Kidney (tissue), 22 donors: ENCODE measurements at places on chromosomes 2 and 18.
A peak's percentile ranks its signal among the peaks of the same experiment; 100 is the strongest.

DNA sequence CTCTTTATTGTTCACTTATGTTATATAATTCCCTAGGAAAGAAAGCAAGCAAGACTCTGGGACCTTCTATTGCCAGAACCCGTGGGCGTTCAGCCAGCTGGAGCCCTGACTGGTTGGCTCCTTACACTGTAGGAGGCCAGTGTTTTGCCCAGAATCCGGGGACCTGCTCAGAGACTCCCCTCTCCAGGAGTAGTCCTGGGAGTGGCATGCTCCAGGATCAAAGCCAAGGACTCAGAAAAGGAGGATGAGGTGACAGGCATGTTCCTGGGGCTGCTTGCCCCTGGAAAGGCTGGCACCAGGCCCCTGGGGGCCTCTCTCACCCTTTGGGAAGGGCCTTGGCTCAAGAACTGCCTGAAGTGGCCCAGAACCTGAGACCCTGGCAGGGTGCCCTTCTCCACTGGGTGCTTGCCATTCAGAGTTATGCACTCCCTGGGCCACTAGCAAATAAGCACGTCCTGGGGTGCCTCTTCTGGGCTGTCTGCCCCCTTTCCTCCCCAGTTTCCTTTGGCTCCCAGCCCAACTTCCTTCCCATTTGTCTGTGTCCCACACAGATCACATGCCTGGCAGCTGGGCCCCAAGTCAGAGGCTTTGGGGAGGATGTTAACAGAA lies 19.6 kb upstream of the KIF3C start:
- no peak for DNase-seq

DNA sequence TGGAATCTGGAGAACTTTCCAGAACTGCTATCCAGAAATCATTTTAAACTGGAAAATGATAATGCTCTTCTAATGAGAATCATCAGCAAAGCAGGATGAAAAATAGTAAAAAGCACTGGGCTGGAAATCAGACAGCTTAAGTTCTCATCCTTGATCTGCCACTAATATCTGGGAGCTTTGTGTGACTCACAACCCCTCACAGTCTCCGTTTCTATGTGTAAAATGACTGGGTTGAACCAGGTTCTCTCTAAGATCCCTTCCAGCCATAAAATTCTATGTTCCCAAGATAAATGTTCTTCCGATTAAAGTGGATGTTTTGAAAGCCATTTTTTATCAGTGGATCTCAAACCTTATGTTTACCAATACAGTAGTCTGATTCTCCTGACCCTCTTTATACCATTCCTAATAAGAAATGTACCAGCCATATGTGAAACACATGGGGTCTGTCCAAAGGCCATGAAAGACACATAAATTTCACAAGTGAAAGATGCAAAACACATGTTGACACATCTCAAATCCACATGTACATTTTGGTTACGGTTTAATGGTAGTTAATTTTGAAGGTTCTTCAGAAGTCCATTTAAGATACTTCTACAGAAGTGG lies 188.8 kb downstream of the EN1 start:
- no peak for DNase-seq

GRCh38 chr2:197274349-197274748 lies 36.2 kb downstream of the ANKRD44 start:
- no peak for DNase-seq

GRCh38 chr2:214699236-214699635 lies 110.2 kb downstream of the BARD1 start:
- DNase-seq, result no peak

GRCh38 chr2:118667964-118668363 lies 179.5 kb downstream of the EN1 start:
- DNase-seq, result no peak

- DNase-seq, result no peak
These were observed 235.9 kb downstream of the KLHL29 start for GRCh38 chr2:23620841-23621341.

- no peak for DNase-seq
These were observed 15.3 kb downstream of the CYTIP start for GRCh38 chr2:157428500-157429175.

- no peak for DNase-seq
These were observed 6.8 kb upstream of the EFHD1 start for GRCh38 chr2:232626584-232626983.

DNA sequence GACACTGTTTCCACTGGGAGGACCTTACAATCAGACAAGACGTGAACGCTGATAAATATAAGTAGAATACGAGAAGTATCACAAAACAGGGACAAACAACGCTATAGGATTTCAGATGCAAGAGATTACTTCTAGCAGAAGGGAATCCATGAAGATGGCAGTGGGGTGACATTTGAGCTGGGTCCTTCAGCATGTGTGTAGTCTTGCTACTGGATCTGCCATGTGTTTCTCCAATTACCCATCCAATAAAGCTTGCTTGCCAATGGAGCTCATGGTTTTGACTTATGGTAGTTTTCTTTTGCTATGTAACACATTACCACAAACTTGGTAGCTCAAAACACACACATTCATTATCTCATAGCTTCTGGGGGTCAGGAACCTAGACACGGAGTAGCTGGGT lies 32.8 kb upstream of the LGALSL start:
- DNase-seq, result no peak

GRCh38 chr18:8952769-8953760 lies 149.4 kb upstream of the NDUFV2 start:
- DNase-seq, result no peak

- no peak for DNase-seq
These were observed 81.5 kb downstream of the EFEMP1 start for GRCh38 chr2:55842046-55842445.

GRCh38 chr2:3205845-3206244 lies 171.8 kb downstream of the EIPR1 start:
- DNase-seq, result no peak

DNA sequence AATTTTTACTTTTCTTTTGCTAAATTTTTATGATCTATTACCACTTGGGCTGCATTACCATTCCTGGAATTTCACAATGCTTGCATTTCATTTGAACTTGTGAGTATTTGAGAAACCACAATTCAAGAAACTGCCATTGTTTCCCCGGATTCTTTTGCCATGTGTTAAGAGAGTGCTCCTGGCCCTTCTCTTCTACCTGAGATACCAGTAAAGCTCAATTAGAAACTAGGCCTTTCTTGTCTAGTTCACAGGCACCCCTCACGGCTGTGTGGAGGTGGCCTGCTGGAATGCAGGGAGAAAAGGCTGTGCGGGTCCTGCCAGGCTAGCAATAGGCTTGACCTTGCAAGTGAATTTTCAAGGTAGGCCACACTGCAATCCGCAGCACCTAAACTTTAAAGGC lies 40.8 kb downstream of the ZEB2 start:
- DNase-seq, result no peak

DNA sequence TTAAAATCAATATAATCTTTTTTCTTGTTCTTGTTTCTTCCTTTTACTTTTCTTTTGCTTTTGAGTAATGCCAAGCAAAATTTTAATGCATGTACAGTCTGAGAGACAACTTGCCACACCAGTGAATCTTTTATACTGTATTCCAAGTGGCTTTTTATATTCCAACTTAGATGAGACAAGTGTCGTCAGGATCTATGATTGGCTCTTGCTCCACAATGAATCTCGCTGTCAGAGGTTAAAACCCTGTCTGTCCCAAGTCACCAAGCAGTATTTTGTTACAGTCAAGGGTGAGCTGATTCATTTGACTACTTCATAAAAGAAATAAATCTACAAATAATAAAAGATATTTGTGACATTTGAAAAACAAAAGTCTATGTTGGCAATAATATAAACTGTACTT lies at the start of gene MSTN:
Gene MSTN (minus strand): TSS at position 129 of the 400 bp plus-strand sequence. CDS start 133 bp downstream, outside the sequence.
- peak; percentile 15 for DNase-seq

DNA sequence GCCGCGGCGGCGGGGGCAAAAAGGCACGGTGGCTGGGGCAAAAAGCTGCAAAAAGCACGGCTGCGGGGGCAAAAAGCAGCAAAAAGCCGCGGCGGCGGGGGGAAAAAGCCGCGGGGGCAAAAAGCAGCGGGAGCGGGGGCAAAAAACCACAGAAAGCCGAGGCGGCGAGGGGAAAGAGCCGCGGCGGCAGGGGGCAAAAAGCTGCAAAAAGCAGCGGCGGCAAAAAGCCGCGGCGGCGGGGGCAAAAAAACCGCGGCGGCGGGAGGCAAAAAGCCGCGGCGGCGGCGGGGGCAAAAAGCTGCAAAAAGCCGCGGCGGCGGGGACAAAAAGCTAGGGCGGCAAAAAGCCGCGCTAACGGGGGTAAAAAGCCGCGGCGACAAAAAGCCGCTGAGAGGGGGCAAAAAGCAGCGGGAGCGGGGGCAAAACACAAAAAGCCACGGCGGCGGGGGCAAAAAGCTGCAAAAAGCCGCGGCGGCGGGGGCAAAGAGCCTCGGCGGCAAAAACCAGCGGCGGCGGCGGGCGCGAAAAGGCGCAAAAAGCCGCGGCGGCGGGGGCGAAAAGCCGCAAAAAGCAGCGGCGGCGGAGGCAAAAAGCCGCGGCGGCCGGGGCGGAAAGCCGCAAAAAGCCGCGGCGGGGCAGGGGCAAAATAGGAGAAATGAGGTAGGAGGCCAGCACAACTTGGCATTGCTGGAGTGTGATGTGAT lies 123.4 kb downstream of the ANKRD30BL start:
- peak; percentile 21 for DNase-seq

DNA sequence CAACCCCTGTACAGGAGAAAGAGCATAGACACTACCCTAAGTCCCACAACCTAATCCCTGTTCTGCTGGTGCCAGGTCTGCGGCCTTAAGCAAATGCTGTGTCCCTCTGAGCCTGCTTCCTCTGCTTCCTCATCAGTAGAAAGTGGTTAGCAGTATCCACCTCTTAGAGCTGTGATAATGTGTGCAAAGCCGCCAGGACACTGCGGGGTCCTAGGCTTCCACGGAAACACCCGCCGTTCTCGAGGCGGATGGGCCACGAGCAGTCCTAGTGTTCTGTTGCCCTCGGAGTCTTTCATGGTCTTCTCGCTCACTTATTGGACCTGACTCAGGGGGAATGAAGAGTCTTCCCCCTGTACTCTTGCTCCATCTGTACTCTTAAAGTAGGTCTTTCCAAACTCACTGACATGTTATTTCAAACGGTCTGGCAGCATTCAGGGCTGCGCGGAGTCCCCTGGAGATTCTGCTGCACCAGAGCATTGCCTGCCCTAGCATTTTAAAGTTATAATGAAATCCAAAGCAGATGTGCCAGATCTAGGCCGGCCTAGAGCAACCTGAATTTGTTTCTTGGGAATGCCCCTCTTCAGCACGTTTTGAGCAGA lies 107.2 kb upstream of the ZNF236 start:
- no peak for DNase-seq

DNA sequence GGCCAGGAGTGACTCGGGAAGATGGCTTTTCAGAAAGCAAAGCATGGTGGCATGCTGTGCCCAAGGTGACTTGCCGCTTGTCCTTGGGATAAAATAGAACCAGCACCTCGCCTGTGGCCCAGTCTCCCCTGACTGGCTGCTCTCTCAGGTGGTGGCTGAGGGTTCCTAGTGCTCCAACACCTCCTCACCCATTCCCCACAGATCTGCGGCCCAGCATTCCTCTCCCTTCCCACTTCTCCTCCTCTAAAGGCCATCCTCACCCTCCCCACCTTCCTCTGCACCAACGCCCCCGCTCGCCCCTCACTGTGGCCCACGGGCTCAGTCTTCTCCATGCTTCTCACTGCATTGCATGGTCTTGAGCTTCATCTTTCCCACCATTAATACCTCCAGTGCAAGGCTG lies 132.4 kb downstream of the PXDN start:
- DNase-seq, result peak; percentile 18

GRCh38 chr2:108106731-108107130 lies 120.4 kb downstream of the SLC5A7 start:
- no peak for DNase-seq

GRCh38 chr2:127050803-127051115 lies 56.2 kb downstream of the BIN1 start:
- DNase-seq, result peak; percentile 70

DNA sequence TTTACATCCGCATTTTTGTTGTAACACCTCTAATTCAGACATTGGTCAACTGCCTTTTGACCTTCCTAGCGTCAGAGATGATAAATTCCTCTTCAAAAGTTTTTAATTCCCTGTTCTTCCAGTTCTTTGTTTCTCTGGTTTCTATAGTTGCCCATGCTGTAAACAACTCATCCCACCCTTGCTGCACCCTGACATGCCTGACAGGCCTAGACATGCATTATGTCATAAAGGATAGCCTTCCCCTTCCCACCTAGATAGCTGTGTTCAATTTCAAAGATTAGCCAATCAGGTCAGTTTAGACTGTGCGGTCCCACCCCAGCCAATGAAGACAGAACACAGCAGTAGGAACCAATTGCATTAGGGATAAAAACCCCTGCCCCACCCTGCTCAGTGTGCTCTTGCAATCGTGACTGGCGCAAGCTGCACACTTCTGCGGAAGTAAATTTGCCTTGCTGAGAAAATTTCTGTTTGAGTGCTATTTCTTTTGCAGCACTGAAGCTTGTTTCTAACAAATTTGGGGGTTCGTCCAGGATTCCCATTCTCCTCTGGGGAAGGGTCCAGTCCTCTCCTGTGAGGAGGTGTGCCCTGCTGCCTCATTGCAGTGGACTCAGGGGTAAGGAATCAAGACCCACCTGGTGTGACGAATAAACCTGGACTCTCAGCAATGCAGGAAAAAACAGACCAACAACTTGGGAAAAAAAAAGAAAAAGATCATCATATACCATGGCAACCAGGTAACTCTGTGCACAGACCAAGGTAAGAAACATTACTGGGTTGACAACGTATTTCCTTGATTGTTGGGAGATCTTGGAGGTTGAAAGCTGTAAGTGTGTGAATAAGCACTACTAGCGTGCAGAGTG lies 9.1 kb upstream of the SAP130 start:
- DNase-seq, result no peak

- DNase-seq, result no peak
These were observed 152.8 kb downstream of the SMAD2 start for GRCh38 chr18:47777626-47778025.

GRCh38 chr2:27776097-27776496 lies 4.6 kb downstream of the MRPL33 start:
- DNase-seq, result no peak

DNA sequence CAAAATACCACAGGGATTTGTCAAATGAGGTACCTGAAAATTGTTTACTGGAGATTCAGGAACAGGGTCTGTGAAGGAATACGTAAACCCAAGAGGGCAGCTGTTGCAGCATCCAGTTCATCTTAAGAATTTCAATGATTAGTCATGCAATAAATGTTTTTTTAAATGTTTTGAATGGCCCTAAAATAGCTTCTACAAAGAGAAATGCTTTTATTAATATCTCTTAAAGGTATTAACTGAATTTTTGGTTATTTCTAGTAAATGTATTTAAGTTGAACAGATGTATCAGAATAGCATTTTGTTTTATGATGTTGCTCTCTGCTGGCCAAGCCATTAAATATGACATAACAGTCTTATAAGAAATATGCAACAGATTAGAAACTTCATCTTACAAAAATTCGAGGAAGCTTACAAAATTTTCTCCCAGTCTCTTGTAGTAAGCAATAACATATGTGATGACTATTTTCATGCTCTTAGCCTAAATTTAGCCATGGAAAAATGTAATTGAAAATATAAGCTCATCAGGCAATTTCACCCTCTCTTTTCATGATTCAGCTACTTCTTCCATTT lies 863.9 kb downstream of the SUCLG1 start:
- DNase-seq, result peak; percentile 13

GRCh38 chr2:212538305-212539071 lies at the start of gene ERBB4:
ERBB4 (minus strand) TSS chr2:212538802; CDS start chr2:212538530, 272 bp downstream.
- DNase-seq, result peak; percentile 20
